Astrocyte (in vitro differentiated cells and primary cell): ENCODE measurements at places on chromosomes 12 and 14.

GRCh38 chr14:77926942-77927341 lies 127.0 kb downstream of the ADCK1 start:
- DNase-seq: no peak

- no peak for DNase-seq
These were observed 309.6 kb upstream of the ATXN7L3B start for GRCh38 chr12:74227846-74228545.

DNA sequence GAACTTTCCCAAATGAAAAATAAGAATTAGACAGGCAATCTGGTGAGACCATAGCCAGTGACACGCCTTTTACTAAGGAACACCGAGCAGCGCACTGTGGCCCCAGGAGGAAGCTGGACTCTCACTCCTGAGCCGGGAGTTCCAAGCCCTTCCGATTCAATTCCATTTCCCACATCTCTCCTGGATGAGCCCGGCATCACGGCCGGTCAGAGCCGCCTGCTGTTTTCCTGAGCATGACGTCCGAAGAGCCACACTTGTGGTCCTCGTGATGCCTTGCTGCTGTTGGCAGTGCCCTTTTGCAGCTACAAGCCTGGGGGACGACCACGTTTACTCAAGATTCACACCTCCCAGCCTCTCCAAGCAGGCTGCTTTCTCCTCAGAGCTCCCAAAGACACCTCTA lies 40.8 kb downstream of the FBXL14 start:
- no peak for DNase-seq

- DNase-seq: no peak
These were observed 35.4 kb downstream of the PACS2 start for GRCh38 chr14:105349992-105350391.
